Stimulated activated CD8-positive, alpha-beta memory T cell treated with anti-CD3 and anti-CD28 coated beads, Interleukin-4, amount 100 ng/mL, for 24 hours (primary cell): ENCODE measurements at places on chromosomes 1 and 21.

DNA sequence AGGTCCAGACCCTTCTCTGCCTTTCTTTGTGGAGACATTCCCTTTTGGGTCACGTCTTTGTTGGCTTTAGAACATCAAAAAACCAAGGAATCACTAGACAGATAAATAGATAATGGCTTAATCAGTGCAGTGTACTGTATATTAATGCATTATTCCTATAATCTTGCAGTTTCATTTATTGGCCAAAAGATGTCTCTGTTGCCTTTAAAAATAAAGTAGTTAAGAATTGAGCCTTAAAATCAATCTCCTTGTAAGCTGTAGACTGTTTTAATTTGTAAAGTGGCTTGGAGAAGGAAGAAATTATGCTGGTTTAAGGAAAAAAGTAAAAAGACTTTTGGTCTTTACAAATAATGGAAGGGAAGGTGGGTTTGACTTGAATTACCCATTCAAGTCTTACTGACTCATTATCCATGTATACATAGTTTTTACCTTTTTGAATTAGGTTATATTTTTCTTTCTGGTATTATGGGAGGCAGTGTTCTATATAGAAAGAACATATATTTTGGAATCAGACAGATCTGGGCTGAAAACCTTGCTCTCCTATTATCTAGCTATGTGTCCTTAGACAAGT is 84.6 kb downstream of the VPS13D start:
- DNase-seq: no peak

DNA sequence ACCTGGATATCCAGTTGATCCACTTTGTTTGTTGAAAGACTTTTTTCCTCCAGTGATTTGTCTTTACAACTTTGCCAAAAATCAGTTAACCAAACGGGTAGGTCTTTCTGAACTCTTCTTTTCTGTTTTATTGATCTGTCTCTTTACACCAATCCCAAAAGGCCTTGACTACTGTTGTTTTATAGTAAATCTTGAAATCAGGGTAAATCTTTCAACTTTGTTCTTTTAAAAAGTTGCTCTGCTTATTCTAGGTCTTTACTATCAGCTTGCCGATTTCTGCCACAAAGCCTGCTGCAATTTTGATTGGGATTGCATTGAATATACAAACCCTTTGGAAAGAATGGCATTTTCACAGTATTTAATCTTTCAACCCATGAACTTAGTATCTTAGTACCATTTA is 66.6 kb downstream of the ITSN1 start:
- DNase-seq: no peak

GRCh38 chr1:157025385-157025784 is 20.2 kb downstream of the ARHGEF11 start:
- no peak for DNase-seq

- DNase-seq: no peak
Measured at GRCh38 chr1:230264342-230264741, 161.8 kb downstream of the PGBD5 start.

GRCh38 chr1:234369784-234370183 is 3.5 kb upstream of the COA6 start:
- no peak for DNase-seq

GRCh38 chr1:25757151-25757845 is 42.7 kb upstream of the SELENON start:
- DNase-seq: no peak

- DNase-seq: no peak
Measured at GRCh38 chr1:19974822-19975416, 4.5 kb downstream of the PLA2G2A start.
